ENCODE measurements at places on chromosomes 6 and 20.

- no peak for DNase-seq
Observed at GRCh38 chr6:80325742-80326141, 219.3 kb downstream of the BCKDHB start.

DNA sequence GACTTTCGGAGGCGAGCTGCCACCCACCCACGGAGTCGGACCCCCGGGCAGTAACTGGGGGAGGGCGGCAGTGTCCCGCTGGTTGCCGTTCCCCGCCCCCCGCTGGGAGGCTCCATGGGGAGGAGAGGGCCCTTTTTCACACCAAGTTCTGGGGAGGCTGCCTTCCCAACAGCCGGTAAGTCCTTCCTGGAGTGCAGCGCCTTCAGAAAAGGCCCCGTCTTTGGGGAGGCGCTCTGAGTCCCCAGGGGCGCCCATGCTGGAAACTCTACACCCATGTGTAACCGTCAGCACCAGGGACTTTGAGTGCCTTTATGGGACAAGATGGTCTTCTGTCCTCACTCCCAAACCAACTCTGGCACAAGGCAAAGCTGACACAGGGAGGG lies 430 bp upstream of the SOX18 start:
- no peak for DNase-seq

DNA sequence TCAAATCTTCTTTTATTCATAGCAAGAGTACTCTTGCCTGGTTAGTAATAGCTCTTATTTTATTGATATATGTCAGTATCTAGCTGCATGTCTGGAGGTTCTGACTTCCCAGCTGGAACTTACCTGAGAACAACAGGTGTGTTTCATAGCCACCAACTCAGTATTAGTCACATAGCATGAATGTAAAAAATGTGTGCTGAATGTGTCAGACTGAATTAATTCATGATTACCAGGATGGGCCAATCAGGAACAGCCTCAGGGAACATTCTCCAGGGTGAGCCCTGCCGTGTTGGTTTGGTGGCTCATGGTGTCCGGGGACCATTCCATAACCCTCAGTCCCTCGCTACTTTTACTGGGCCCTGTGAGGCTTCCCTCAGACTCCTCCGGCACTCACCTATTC lies 99.7 kb downstream of the TULP4 start:
- no peak for DNase-seq

- DNase-seq, result no peak
Observed at GRCh38 chr6:101614774-101615173, 221.3 kb downstream of the GRIK2 start.

- no peak for DNase-seq
Observed at GRCh38 chr20:2084703-2085102, 16.9 kb upstream of the STK35 start.

DNA sequence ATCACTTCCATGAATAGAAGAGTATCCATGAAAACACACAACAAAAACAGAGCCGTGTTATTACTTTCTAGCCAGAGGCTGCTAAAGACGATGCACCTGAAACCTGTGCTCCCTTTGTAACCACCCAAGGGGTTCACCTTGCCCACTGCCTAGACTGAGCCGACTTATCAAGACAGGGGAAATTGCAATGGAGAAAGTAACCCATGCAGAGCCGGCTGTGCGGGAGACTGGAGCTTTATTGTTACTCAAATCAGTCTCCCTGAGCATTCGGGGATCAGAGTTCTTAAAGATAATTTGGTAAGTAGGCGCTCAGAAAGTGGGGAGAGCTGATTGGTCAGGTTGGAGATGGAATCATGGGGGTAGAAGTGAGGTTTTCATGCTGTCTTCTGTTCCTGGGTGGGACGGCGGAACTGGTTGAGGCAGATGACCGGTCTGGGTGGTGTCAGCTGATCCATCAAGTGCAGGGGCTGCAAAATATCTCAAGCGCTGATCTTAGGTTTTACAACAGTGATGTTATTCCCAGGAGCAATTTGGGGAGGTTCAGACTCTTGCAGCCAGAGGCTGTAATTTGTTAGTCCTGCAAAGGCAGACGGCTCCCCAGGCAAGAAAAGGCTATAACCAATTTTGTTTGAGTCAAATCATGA lies 366.6 kb downstream of the PREX1 start:
- DNase-seq, result no peak

- no peak for DNase-seq
Observed at GRCh38 chr6:40077736-40078135, 143.5 kb upstream of the MOCS1 start.

GRCh38 chr6:70225055-70225454 lies 77.8 kb downstream of the COL9A1 start:
- DNase-seq, result no peak

All from stimulated activated CD4-positive, alpha-beta T cell treated with anti-CD3 and anti-CD28 coated beads, TNF-alpha, amount 100 ng/mL, for 24 hours (primary cell).